Amniotic stem cell (primary cell): ENCODE measurements at places on chromosomes 13 and 19.

DNA sequence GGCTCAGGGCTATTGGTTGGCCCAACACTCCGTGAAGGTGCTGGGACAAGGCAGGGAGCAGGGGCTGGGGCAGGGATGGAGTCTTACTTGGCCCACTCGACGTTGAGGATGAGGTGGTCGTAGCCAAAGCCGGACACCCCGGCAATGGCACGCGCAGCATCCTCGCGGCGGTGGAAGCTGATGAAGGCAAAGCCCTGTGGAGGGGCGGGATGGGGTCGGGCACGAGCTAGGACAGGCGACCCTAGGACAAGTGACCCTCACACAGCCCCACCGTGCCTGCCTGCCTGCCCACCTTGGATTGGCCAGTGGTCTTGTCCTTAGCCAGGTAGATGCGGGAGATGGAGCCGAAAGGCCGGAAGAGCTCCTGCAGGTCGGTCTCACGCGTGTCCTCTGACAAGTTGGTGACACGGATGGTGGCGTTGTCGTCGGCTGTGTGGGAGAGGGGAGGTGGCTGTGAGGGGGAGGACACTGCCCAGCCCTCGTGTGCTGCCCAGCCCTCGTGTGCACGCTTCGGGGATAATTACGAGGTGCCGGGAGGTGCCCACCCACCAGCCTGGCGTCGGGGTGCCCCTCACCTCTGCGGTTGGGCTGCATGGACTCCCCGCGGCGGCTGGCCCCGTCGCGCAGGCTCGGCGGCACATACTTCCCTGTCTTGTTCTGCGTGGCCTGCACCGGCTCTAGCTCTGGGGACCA, 4.0 kb downstream of the P2RY11 start:
- no peak for DNase-seq

DNA sequence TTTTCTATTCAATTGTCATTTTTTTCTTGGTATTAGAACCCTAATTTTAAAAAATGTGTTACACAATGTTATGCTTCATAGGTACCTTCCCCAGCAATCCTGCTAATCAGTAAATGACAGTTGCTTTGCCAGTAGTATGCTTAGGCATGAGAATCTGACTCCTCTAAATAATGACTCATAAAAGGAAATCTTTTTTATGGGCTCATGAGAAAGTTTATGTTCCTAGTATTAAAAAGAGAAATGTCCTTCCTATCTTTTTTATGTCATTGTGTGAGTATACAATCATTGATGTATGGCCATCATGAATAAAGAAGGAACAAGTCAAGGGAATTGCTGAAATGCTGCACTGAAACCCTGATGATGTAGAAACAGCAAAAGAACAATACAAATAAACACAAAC, 1237.7 kb upstream of the PCDH20 start:
- DNase-seq: no peak

DNA sequence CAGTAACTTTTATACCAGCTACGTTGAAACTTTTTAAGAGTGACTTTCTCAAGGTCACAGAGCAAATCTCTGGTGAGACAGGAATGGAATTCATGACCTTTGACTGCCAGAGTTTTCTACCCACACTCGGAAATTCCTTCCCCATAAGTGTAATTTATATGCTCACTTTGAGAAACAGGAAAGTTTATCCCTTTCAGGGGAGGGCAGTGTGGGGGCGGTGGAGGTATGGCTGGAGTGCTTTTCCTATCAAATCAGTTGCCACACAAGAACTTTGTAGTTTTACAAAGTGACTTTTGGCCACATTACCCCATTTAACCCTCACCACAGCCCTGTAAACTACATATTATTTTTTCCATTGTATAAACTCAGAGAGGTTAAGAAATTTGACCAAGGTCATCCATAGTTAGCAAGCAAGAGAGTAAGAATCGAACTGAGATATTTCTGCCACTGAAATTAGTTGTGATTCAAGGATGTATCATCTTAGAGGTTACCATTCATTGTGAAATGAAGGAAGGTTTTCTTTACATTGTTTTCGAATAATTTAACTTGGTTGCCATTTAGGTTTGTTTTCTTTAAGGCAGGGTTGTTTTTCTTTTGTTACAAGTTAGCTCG, 5.9 kb downstream of the KLF12 start:
- DNase-seq: no peak

DNA sequence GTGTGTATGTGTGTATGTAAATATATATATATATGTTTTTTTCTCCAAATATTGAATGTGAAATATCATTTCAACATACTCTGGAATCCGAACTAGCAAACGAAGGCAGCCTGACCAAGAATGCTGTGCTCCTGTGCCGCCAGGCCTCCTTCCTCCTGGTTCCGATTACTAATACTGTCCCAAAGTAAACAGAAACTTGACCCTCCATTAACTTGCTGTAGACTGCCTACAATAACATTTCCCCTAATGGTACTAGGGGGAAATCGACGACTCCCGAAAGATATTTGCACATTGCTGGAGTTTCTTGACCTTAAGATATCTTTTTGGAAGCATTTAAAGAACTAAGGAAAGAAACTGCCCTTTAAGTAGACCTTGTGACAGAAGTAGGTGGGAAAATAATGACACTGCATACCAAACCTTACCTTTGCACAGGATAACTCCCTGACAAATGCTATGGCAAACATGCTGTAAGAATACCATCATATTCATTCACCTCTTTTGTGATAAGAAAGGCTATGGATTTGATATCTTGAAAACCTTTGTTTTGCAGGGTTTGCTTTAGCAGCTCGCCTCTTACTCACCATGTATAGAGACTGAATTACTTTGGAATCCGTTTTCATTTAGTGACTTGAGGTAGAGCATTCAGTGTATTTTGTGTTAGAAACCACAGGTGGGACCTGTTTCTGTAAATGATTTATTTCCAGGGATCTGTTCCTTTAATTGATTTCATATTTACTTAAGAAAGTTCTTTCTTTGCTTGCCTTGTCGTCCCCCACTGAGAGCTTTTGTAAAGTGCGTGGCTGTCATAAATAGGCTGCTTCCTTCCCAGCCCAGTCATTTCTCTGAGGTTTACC, 80.1 kb downstream of the KLF5 start:
- DNase-seq: no peak

DNA sequence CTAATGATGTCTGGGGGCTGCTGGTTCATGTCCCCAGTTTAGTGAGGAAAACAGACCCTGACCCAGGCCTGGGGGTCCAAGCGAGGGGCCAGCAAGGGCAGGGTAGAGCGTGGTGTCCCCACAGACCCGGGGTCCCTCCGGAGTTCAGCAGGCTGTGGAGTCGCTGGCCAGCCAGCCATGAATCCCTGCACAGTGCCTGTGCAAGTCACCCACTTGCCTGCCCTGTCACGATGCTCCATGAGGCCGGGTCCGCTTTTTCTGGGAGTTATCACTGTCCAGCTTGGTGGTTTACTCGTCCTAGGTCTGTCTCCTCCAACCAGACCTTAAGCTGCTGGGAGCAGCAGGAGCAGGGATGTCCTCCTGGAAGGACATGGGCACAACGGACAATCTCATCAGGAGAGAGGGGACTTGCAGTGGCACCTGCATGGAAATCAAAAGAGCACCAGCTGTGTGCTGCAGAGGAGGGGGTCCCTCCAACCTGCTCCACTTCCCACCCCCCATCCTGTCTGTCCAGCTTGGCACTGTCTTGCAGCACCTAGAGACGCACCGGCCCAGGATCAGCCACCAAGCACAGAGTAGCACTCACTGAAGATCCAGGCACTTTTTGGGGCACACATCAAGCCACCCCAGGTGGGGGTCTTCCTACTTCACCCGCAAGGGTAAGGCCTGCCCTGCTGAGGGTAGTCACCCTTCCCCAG, 121.8 kb downstream of the URI1 start:
- no peak for DNase-seq
